ENCODE measurements at places on chromosomes 12 and 14. TPM values are rescaled to one million over a fixed set of nuclear protein-coding genes. Genes with fewer than 3 reads are reported as not detected.

ACRBP gene
- total RNA-seq: 2.9 TPM

SART3 gene
- total RNA-seq: 40.7 TPM

CYP46A1 gene
- total RNA-seq: 9.4 TPM

CLEC4D gene
- total RNA-seq: 1.2 TPM

SIX4 gene
- total RNA-seq: 2.6 TPM

MYF5 gene
- total RNA-seq: 7.5 TPM

CLEC2A gene
- not detected for total RNA-seq

CACNA2D4 gene
- 0.72 TPM for total RNA-seq

BCL11B gene
- 2.6 TPM for total RNA-seq

KRT85 gene
- total RNA-seq: not detected

ZC2HC1C gene
- total RNA-seq: 0.48 TPM

SLC25A21 gene
- 1.7 TPM for total RNA-seq

KRT72 gene
- total RNA-seq: 1.2 TPM

GPR135 gene
- total RNA-seq: 7.2 TPM

RESF1 gene
- 33.5 TPM for total RNA-seq

NELL2 gene
- total RNA-seq: 11.1 TPM

SDR9C7 gene
- not detected for total RNA-seq

CLEC4C gene
- not detected for total RNA-seq

NOXRED1 gene
- 0.48 TPM for total RNA-seq

PTCSC3 gene
- not detected for total RNA-seq

FAM234B gene
- total RNA-seq: 7.9 TPM

MGAT4C gene
- total RNA-seq: 11.6 TPM

Measured in umbilical cord (tissue), 2 donors.